Heart left ventricle (tissue), 16 donors: ENCODE measurements at places on chromosomes 16 and 17. TPM values are rescaled to one million over a fixed set of nuclear protein-coding genes. Genes with fewer than 3 reads are reported as not detected.

DNA sequence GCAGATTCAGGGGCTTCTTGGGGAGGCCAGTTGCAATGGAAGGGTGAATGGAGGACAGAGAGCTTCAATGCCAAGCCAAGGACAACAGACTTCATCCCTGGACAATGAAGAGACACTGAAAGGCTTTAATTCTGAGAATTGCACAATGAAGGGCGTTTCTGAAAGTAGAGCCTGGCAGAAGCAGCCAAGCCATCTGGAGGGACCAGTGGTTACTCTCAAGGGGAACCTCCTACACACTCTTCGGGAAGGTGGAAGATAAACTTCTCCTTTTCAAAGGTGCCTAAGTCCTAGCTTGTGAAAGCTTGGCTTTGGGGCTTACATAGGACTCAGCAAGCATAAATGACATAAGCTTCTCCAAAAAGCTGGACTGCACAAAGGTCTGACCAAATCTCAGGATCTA is 6.2 kb upstream of the CES1 start:
- no peak for DNase-seq

GRCh38 chr16:19245326-19245925 is 40.1 kb upstream of the CLEC19A start:
- DNase-seq = no peak

DNA sequence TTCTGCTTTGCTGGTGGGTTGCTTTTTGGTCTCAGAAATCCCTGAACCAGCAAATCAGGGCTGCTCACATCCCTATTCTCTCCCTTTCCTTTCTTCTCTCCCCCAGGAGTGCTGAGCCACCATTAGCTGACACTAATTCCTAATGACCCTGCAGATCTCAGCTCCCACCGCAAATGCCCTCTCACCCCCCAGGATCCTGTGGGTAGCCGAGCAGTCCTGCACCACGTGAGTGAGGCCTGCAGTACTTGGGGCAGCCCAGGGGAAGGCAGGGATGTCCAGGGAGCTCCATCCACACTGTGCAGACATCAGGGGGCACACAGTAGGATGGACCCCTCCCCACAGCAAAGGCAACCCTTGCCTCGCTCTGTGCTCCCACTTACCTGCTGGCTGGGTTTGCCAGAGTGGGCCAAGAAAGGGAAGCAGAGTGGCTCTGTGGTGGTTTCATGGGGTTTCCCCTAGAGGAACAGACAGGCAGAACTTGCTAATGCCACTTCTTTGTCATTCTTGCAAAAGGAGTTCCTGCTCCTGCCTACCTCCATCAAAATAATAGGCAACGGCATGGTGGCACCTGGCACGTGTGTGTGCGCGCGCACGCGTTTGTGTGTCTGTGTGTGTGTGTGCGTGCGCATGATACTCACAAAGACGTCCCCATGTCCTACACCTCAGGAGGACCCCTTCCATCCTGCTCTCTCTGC is 135.6 kb downstream of the GAS7 start:
- no peak for DNase-seq

MED31 gene
- 20.9 TPM for polyA plus RNA-seq

ATP1B2 gene
- 2.6 TPM for polyA plus RNA-seq

MIEN1 gene
- polyA plus RNA-seq = 159 TPM

GRCh38 chr16:78142788-78143187 is 43.3 kb downstream of the WWOX start:
- DNase-seq = no peak

DNA sequence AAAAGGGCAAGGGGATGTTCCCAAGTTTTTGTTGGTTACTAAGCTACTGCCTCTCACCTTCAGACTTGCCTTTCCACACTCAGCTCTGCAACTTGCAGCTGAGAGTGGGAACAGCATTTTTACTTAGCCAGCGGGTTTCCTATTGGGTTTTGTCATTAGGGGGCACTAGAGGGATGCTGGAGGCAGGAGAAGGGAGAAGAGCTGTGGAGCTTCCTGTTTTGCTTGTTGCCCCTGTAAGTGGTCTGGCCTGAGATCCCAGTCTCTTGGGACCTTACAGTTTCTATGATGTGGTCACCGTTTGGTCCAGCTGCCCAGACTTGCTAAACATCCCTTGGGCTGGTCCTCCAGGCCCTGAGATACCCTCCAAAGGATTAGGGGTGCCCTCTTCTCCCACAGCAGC is 209.6 kb upstream of the NLRP1 start:
- no peak for DNase-seq

CX3CL1 gene
- polyA plus RNA-seq = 15.5 TPM

PLCD3 gene
- 105 TPM for polyA plus RNA-seq

GRCh38 chr16:16861546-16861945 is 482.6 kb downstream of the NPIPA7 start:
- peak; percentile 21 for DNase-seq

GRCh38 chr17:1746975-1747543 is 4.4 kb downstream of the SERPINF2 start:
- DNase-seq = no peak

KCNJ12 gene
- 7.3 TPM for polyA plus RNA-seq

GRCh38 chr16:54482892-54483574 is 196.4 kb upstream of the IRX3 start:
- DNase-seq = peak; percentile 56

DNA sequence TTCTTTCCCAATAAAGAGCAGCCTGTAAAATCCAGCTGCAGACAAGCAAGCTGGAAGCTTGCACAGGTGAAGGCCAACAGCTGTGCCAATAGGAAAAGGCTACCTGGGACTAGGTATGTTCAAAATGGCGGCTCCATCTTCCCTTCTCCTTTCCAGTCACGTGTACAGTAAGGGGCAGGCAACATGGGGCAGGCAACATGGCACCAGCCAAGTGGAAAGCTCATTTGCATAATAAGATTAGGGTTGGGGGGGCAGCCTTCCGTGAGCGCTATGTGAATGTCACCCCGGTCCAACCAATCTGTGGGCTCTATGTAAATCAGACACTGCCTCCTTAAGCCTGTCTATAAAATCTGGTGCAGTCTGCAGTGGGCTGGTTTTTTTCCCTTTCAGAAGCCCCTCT is 31.3 kb downstream of the TVP23A start:
- no peak for DNase-seq

RGS11 gene
- polyA plus RNA-seq = 12.1 TPM

DNA sequence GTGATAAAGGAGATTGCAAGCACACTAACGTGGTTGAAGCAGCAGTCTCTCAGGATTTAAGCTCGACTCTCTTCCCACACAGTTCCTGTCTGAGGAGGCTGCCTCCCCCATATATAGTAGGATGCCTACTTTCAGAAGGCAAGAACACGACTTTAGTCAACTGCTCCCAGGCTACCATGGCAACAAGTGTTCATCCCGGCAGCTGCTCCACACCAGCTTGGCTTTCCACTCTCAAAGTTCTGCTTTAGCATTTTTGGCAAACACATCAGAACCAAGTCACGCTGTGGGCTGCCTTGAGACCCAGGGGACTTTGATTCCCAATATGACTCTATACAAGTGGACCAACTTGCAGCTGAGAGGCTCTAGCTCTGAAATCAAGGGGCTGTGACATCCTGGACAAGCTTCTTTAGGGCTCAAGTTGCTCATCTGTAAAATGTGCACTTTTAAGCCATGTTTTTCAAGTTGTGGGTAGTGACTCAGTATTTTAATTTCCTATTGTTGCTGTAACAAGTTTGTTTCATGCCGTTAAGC is 16.5 kb downstream of the ZP2 start:
- DNase-seq = no peak

- DNase-seq = peak; percentile 73
Measured at GRCh38 chr17:46044286-46044928, 45.4 kb downstream of the STH start.

- DNase-seq = no peak
Measured at GRCh38 chr17:49338883-49339282, 23.2 kb downstream of the ZNF652 start.

GRCh38 chr17:49741009-49741691 is 22.8 kb downstream of the FAM117A start:
- DNase-seq = no peak

LRRC36 gene
- polyA plus RNA-seq = 0.42 TPM

DNA sequence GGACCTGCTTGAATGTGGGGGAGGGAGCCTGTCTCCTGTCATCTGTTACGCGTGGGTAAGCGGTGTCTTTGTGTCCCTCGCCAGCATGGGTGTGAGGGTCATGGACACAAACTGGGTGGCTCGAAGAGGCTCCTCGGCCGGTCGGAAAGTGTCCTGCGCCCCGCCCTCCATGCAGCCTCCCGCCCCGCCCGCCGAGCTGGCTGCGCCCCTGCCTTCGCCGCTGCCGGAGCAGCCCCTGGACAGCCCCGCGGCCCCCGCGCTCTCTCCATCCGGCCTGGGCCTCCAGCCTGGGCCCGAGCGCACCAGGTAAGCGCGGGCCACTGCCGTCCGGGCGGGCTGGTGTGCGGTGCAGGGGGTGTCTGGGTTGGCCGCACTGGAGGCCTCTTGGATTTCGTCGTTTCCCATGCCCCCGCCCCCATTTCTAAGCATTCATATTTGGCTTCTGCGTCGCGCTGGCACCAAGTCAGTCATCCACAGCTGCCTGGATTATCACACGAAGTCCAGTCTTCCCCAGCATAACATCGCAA is 43.8 kb downstream of the ELAC2 start:
- DNase-seq = no peak

DNA sequence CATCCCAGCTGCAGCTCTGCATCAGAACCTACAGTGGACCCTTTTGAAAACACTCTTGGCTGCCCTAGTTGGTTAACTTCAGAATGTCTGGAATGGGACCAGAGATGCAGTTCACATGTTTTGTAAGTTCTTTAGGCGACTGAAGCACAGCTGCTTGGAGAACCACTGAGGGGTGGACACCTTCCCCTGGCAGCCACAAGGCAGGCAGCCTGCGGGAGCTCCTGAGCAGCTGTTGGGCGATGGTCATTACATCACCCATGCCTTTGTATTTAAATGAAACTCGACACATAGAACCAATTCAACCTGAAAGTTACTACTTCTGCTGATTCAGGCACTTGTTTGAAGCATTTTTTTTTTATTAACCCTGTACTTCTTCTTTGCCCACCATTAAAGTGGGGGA is 151.5 kb downstream of the LGALS9B start:
- no peak for DNase-seq

- no peak for DNase-seq
Measured at GRCh38 chr17:48760411-48760810, 31.9 kb upstream of the HOXB13 start.

- no peak for DNase-seq
Measured at GRCh38 chr17:18172531-18173278, 10.9 kb upstream of the ALKBH5 start.

ACE gene
- polyA plus RNA-seq = 4.0 TPM

DNA sequence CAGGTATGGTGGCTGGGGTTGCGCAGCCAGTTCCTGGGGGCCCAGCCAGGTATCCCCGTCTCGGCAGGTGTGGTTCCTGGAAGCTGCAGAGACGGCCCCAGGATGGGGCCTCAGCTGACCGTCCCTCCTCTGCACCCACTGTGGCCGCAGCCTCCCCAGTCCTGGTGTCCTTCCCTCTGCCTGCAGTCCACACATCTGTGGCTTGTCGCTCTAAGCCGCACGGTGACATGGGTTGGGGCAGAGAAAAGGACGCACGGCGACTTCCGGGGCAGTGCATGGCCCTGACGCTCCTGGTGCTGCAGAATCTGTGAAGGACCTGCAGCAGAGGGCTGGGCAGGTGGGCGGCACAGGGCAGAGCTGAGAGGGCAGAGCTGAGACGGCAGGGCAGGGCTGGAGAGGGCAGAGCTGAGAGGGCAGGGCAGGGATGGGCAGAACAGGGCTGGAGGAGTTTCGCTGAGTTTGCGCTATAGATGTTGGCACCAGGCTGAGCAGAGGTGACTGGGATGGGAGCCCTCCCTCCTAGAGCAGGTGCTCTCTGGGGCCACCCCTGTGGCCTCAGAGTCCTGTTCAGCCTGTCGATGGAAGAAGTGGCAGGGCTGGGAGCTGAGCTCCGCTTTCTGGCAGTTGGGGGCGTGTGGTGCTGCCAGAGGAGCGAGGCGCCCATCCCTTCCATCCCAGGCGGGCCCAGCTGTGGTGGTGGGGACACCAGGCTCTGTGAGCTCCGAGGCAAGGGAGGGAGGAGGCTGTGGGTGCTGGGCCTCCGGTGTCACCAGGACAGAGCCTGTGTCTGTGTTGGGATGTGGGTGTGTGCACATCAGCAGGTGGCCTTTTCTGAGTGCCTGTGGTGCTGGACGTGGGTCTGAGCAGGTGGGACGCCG is 23.0 kb downstream of the TSC2 start:
- DNase-seq = no peak

SPNS3 gene
- polyA plus RNA-seq = 0.50 TPM
